ENCODE measurements at places on chromosomes 12 and 14.

DNA sequence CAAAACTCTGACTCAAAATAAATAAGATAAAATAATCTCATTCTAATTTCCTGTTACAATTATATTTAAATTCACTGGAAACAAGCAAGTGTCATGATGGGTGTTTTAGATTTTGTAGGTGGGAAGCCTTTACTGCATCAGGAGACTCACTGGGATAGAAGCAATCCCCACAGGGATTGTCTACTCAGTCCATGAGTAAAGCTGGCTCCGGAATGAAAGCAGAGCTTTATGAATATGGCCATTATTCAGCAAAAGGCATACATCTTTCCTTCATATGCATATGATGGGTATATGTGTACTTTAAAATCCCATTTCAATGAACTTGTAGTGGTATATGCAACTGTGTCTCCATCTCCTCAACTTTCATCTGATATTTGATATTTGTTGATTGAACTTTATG, 25.4 kb upstream of the PPM1H start:
- no peak overlapping the region for H3K4me3 ChIP-seq
- no peak overlapping the region for H3K27ac ChIP-seq
- H3K36me3 ChIP-seq: no peaks in the 10 kb centered on the region
- no peaks in the 10 kb centered on the region for H3K4me1 ChIP-seq
- DNase-seq: no peak
- H3K27me3 ChIP-seq: no peaks in the 10 kb centered on the region

- H3K27ac ChIP-seq: no peak overlapping the region
- H3K36me3 ChIP-seq: no peaks in the 10 kb centered on the region
- no peaks in the 10 kb centered on the region for H3K27me3 ChIP-seq
- DNase-seq: no peak
Measured at GRCh38 chr14:30005114-30005808, 77.6 kb upstream of the PRKD1 start.

- no peaks in the 10 kb centered on the region for H3K27me3 ChIP-seq
- peaks cover 8% of the 10 kb centered on the region for H3K4me1 ChIP-seq
- H3K27ac ChIP-seq: no peak overlapping the region
- H3K36me3 ChIP-seq: no peaks in the 10 kb centered on the region
- no peak for DNase-seq
Measured at GRCh38 chr12:41254004-41254914, 66.1 kb downstream of the PDZRN4 start.

DNA sequence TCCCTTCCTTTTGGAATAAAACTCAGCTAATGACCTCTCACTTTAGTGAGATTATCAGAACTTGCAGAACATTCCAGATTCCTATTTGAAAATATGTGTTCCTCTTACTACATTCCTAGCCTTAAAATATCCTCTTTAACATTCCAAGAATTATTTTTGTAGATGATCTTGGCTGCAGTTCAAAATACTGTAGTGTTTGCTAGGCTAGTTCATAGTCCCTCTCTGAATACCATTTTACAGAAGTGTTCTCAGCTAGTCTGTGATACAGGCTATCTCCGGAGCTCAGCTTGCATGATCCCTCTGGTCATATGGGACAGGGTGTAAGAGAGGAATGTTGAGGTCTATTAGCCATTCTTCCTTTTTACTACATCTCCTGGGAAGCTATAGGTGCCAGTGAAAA, 17.6 kb upstream of the GPR33 start:
- no peak for DNase-seq
- no peaks in the 10 kb centered on the region for H3K27me3 ChIP-seq
- H3K4me3 ChIP-seq: no peak overlapping the region
- H3K4me1 ChIP-seq: peaks cover 36% of the 10 kb centered on the region

- H3K4me3 ChIP-seq: no peak overlapping the region
- H3K4me1 ChIP-seq: peaks cover 20% of the 10 kb centered on the region
- no peaks in the 10 kb centered on the region for H3K36me3 ChIP-seq
- no peaks in the 10 kb centered on the region for H3K27me3 ChIP-seq
Measured at GRCh38 chr12:15599266-15600037, 189.7 kb downstream of the EPS8 start.

DNA sequence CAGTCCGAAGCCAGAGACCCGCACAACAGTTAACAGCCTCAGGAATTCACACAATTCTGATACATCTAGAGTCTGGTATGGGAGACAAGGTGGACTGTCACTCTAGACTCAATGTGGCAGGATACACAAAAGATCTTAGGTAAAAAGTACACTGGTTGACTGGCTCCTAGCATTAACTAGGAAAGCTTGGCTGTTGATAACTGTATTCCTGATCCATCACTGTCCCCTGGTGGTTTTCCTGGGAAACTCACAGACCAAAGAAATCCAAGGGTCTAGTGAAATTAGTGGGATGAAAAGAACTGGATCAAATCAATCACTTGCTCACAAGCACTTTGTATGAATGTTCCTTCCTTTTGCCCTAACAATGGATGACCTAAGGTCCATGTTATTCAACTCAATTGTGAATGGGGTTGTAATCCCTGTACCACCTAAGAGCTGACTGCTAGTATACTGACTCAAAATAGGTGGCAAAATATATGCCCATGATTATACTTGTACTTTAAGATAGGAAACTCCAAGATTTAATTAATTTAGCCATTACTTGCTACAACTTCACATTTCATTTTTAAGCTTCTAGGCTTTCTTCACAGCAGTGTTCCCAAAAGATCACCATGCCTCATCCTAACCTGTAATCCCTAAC, 14.0 kb downstream of the NPC2 start:
- no peaks in the 10 kb centered on the region for H3K27me3 ChIP-seq
- peaks cover 68% of the 10 kb centered on the region for H3K36me3 ChIP-seq
- no peak overlapping the region for H3K27ac ChIP-seq
- no peaks in the 10 kb centered on the region for H3K4me1 ChIP-seq
- DNase-seq: no peak

DNA sequence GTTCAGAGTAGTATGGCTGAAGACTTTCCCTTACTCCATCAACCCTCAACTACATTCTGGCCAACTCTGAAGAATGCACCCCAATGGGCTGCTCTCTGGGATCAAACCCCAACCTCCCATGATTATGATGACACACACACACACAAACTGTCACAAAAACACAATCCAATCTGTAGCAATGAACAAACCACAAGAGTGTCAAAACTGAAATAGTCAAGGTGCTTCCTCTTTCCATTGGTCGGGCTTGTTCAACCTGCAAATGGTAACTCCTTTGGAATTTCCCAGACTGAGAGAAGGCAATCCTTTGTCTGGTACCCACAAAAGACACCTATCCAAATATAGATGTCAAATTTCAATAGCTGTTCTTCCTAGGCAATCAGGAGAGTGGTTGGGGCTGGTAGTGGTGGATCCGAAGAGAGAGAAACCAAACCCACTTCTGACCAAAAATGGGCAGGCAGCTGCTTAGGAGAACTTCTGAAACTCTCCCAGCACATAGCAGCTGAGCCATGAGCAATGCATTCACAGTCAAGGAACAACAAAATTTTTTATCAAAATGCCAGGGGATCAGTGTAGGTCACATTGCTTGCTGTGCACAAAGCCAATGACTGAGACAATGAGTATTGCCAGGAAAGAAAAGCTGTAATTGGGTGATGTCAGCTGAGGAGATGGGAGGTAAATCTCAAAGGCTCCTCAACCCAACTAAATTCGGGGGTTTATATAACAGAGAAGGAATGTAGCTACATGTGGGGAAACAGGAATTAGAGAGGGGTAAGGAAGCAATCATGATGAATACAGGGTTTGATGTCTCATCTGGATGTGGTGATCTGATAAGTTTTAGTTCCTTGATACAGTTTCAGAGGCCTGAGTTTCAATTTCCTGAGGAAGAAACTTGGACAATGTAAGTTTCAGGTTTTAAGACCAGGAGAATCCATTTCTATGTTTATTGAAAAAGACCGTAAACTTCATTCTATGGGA, 191.4 kb downstream of the KITLG start:
- no peaks in the 10 kb centered on the region for H3K36me3 ChIP-seq
- no peak overlapping the region for H3K27ac ChIP-seq
- no peak overlapping the region for H3K4me3 ChIP-seq
- no peak for DNase-seq
- no peaks in the 10 kb centered on the region for H3K27me3 ChIP-seq
- H3K4me1 ChIP-seq: peaks cover 13% of the 10 kb centered on the region

DNA sequence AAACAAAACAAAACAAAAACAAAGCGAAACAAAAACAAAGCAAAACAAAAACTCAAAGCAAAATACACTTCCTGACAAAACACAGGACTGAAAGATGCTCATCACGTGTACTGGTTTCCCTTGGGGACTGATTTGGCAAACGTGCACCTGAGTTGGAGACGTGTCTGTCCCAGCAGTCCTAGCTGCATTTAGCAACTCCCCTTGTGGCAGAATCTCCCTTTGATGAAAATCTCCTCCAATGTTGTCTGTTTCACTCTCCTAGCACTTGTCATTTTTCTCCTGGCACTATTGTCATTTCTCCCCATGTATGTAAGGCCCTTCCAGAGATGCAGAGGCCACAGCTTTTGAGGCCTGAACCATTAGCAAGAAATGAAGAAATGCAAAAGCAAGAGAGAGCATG, 6.8 kb upstream of the SLC24A4 start:
- no peaks in the 10 kb centered on the region for H3K4me1 ChIP-seq
- no peak overlapping the region for H3K27ac ChIP-seq
- H3K27me3 ChIP-seq: no peaks in the 10 kb centered on the region

- no peaks in the 10 kb centered on the region for H3K36me3 ChIP-seq
- no peak overlapping the region for H3K4me3 ChIP-seq
- no peak overlapping the region for H3K27ac ChIP-seq
- H3K4me1 ChIP-seq: no peaks in the 10 kb centered on the region
Measured at GRCh38 chr12:89880690-89881350, 172.2 kb upstream of the ATP2B1 start.

- no peak for DNase-seq
- no peaks in the 10 kb centered on the region for H3K27me3 ChIP-seq
- H3K4me1 ChIP-seq: no peaks in the 10 kb centered on the region
- H3K36me3 ChIP-seq: no peaks in the 10 kb centered on the region
- no peak overlapping the region for H3K4me3 ChIP-seq
- H3K27ac ChIP-seq: no peak overlapping the region
Measured at GRCh38 chr14:44657696-44658388, 150.8 kb upstream of the FSCB start.

DNA sequence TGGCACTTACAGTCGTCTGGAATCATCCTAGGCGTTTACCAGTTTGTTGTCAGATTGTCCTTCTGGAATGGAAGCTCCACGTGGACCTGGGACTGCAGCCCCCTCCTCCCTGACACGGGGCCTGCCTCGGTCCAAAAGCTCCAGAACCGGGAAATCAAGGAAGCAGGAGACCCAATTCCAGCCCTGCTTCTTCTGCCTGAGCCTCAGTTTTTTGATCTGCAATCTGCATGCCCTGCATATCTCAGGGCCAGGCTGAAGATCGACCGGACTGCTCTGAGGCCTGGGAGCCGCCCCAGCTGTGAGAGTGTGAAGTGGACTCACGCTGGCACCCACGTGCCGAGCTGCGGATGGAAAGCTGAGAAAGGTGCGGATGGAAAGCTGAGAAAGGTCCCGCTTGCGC, 98.6 kb downstream of the SETD3 start:
- no peaks in the 10 kb centered on the region for H3K27me3 ChIP-seq
- H3K27ac ChIP-seq: no peak overlapping the region
- no peak overlapping the region for H3K4me3 ChIP-seq
- no peaks in the 10 kb centered on the region for H3K36me3 ChIP-seq

- no peak overlapping the region for H3K27ac ChIP-seq
- no peak for DNase-seq
- H3K4me3 ChIP-seq: no peak overlapping the region
- H3K27me3 ChIP-seq: peaks cover 24% of the 10 kb centered on the region
- no peaks in the 10 kb centered on the region for H3K36me3 ChIP-seq
Measured at GRCh38 chr12:130240831-130241590, 78.7 kb downstream of the FZD10 start.

- peaks cover 23% of the 10 kb centered on the region for H3K4me1 ChIP-seq
- peak within 1 kb of the TSS; percentile 89 for H3K4me3 ChIP-seq
- H3K27ac ChIP-seq: peak within 1 kb of the TSS; percentile 94
- H3K36me3 ChIP-seq: no peaks in the 10 kb centered on the region
- DNase-seq: no peak
- no peaks in the 10 kb centered on the region for H3K27me3 ChIP-seq
Measured at GRCh38 chr12:29783773-29784666, at the start of gene TMTC1. Gene TMTC1, minus strand, starts transcription at chr12:29783942. Its CDS starts 191 bp downstream, at chr12:29783751.
